RWPE1 (cell line): ENCODE measurements at places on chromosomes 5 and 9.
A peak's percentile ranks its signal among the peaks of the same experiment; 100 is the strongest.

- DNase-seq = no peak
Observed at GRCh38 chr5:131751506-131751905, 45.3 kb downstream of the FNIP1 start.

- DNase-seq = no peak
Observed at GRCh38 chr9:78368236-78368635, 71.3 kb downstream of the PSAT1 start.

DNA sequence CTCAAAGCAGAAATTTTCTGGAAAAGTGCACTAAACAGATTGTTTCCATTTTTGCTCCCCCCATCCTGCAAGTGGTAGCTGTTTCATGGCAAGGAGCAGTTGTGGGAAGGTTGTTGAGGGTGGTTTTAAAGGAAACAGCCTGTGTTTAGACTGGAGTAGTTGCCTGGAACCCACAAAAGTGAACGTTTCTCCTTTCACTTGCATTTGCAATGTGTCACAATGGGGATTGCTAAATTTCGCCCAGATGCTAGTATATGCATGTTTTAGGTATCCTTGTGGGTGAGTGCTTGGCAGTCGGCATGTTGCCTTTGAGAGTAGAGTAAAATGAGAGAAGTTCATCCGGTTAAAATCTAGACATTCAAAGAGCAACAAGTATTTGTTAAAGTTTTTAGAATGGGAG lies 1099.9 kb upstream of the DMAC1 start:
- no peak for DNase-seq

DNA sequence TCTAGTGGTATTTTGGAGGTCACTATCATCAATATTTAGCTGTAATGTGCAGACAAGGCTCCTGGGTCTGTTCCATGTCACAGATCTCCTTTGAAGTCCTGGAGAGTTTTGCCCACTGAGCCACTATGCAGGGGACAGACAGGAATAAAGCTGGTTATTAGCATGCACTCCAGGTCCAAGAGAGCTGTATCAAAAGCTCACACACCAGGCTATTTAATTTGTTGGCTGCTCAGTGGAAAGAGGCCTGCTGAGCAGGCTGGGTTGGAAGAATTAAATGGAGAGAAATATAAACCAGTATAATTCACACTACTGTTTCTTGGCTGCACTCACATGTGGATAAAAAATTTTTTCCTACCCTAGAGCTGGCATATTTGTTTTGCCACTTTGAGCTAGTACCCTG lies 113.8 kb upstream of the TAF11L2 start:
- no peak for DNase-seq

GRCh38 chr5:92641031-92641962 lies 939.7 kb downstream of the NR2F1-AS1 start:
- peak; percentile 11 for DNase-seq

GRCh38 chr5:39905356-39905755 lies 480.6 kb upstream of the DAB2 start:
- DNase-seq = no peak

DNA sequence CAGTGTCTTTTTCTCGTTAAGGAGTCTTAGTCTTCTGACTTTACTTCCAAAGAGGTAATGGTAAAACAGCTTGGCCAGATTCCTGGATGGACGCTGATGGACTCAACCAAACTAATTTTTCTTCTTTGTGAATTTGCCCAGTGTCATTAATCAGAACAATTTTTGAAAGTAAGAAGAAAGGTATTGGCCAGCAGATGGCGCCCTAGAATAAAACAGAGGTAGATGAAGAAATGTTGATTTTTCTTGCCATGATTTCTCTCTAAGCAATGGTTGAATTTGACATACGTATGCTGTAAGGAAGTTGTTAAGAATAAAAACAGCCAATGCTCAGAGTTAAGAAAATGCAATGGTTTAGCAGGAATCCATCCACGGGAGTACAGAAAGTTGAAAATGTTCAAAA lies 500.0 kb downstream of the DIRAS2 start:
- peak; percentile 22 for DNase-seq

DNA sequence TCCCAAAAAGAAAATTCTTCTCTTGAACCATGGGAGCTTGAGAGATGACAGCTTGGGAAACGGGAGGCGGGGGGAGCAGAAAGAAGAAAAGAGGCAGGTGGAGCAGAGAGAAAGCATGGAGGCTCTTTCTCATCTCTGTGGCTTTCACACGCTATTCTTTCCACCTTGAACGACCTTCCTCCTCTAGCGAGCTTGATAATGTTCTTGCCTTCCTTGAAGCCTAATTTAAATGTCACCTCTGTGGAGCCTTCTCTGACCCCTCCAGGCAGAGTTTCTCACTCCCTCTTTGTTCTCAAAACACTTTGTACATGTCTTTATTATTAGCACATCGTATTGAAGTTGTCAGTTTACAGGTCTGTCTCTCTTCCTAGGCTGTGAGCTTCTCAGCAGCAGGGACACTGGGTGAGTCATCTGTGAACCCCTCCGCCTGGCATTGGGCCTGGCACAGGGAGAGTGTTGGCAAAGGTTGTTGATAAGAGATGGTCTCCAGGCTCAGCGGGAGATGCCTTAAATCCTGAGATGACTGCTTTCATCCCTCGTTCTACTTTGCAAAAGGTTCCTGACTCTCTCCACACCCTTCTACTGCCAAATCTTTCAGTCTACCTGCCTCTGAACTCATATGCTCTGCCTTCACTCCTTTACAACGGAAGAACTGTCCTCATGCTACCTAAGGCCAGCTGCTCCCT lies 14.1 kb upstream of the STRBP start:
- peak; percentile 54 for DNase-seq

GRCh38 chr5:179553875-179554274 lies 3.5 kb downstream of the RUFY1 start:
- peak; percentile 59 for DNase-seq

DNA sequence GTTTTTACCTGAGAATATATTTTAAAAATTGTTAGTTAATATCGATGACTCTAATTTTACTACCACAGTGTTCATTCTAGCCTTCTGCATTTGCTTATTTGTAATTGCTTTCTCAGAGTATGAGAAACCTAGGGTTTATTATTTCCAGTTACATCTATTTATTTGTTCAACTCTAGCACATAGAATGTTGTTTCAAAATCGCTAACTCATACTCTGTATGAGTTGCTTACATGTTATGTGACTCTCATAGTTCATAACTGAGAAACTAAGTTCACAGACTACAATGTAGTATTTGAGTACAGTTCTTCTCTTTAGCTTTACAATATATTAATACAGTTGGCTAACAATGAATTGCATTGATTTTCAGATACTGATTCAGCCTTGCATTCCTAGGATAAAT lies 103.2 kb downstream of the MACROH2A1 start:
- no peak for DNase-seq

DNA sequence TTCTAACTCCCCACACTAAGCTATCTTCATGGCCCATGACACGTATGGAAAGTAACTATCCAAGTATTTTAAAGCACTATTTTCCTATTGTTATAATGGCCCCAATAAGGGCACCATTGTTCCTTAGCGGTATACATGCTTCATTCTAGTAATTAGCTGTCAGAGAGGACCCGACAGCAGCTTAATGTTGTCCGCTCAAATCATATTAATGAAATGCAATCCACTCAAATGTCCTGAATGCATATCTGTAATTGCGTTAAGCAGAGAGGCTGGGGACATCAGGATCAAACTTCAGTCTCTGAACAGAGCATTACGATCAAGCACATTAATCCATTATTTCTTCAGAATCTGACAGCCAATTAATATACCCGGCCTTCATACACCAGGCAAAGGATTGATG lies 139.7 kb downstream of the CRB2 start:
- DNase-seq = no peak

- DNase-seq = no peak
Observed at GRCh38 chr5:44933686-44934085, 124.9 kb downstream of the MRPS30 start.

GRCh38 chr5:38832810-38833209 lies 13.0 kb upstream of the OSMR start:
- DNase-seq = no peak

GRCh38 chr9:905906-906305 lies 64.4 kb downstream of the DMRT1 start:
- DNase-seq = no peak

DNA sequence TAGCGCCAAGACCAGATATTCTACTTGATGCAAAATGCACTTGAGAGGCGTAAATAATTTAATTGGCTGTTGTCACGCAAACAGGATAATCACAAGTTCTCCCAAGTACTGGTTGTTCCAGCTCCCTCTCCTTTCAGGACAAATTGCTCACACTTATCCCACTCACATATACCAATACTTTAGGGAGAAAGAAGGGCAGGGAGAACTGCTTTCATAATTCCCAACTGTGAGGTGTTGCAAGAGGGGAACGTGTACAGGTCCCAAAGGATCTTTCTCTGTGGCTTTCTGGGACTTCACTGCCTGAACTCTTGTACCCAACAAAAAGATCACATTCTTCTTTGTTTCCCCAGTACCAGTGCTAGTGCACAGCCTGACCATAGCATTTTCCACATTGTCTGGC lies 21.5 kb upstream of the TGFBI start:
- no peak for DNase-seq

GRCh38 chr9:79883073-79883645 lies 311.4 kb downstream of the TLE4 start:
- no peak for DNase-seq

DNA sequence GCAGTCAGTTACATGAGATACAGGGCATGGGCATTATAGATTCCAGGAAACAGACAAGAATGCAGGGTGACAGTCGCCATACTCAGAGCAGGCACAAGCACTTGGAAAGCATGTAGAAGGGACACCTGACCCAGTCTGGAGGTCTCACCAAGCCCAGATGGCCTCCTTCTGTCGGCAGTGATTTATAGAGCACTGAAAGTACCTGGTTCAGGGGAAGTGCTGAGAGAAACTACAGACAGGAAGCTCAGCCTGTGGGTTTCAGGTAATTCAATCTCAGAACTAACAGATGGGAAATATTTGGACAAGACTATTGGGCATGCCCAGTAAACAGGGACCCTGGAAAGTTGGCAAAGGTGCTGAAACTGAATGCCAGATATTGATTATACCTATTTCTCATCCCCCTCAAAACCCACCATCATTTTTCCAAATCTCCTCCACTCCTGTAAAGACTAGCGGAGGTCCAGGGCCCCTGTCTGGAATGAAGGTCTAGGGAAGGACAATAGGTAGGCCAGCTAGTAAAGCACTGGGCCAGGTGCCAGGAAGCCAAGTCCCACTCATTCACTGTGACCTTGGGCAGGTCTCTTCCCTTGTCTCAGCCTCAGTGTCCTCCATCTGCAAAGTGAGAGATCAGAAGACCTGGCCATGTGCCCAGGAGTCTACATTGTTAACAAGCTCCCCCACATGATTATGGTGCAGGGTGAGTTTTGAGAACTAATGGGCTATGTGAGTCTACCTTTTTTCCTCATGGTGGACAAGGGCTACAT lies 26.9 kb downstream of the KLHL3 start:
- DNase-seq = no peak

DNA sequence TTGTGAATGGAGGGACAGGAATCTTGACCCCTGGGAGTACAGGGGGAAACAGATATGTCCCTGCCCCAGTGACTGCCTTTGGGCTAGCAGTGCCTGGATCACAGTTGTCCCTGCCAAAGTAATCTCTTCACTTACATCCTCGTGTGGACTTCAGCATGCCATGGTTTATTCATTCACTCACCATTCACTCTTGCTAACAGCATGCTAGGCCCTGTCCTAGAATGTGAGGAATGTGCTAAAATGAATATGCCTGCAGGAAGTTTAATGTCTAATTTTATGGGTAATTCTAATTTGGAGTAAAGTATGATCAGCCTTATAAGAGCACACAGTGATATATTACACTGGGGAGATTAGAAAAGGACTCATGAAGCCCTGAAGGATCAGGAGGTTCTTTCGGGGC lies 63.0 kb downstream of the FAT2 start:
- no peak for DNase-seq

DNA sequence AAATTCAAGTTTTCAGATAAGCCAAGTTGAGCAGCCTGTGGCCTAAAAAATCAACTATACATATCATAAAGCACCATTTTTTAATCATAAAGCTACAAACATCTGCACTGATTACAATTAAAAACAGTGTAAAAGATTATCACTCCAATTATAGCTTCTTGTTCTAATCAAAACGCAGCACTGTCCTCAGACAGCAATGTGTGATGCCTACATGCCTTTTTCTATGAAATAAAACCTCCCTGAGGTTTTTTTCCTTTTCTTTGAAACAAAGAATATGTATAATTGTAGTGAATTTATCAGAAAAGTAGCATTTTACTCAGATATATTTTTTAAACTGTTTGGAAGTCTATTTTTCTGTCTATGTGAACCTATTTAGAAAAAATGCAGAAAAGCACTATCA lies 366.1 kb upstream of the CCNH start:
- no peak for DNase-seq

DNA sequence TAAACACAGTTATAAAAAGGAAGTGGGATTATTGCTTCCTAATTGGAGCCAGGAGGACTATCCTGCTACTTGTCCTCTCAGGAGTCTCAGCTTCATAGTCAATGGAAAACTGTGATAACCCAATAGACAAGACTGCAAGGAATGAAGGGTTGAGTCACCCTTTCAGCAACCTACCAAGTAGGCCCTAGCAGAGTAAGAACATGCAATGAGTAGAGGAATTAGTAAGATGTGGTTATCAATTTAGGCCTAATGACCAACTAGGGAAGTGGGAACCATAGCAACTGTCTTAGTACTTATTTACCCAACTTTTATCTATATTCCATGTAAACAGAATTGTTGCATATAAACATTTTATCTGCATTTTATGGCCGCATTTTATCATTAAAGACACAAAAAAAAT lies 310.1 kb downstream of the RFX3 start:
- DNase-seq = no peak

GRCh38 chr5:464446-464842 lies 21.5 kb downstream of the EXOC3 start:
- DNase-seq = no peak

- DNase-seq = no peak
Observed at GRCh38 chr5:11166923-11167322, 405.9 kb upstream of the DAP start.

GRCh38 chr5:91119217-91119616 lies 263.9 kb downstream of the ARRDC3 start:
- DNase-seq = no peak

GRCh38 chr9:38441347-38442085 lies 17.3 kb upstream of the IGFBPL1 start:
- no peak for DNase-seq

DNA sequence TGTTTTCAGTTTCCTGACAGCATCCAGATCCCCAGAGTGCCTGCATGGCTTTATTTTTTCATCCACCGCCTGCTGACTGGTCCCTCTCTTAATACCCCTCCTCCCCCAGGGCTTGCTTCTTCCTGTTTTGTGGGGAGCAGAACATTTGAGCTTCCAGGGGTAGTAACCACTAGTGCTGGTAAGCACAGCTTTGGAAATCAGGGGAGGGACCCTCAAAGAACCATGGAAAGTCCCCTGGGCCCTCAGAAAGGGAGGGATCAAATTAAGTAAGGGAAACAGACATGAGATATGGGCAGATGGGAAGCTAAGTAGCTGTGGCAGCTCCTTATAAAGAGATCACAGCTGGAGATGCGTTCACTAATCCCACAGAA lies 26.8 kb downstream of the GRIA1 start:
- DNase-seq = no peak

- no peak for DNase-seq
Observed at GRCh38 chr9:8365029-8365428, 565.5 kb upstream of the DMAC1 start.
